Naive thymus-derived CD4-positive, alpha-beta T cell (primary cell): ENCODE measurements at places on chromosomes 3 and 15. TPM values are rescaled to one million over a fixed set of nuclear protein-coding genes. Genes with fewer than 3 reads are reported as not detected.

GRCh38 chr15:98394546-98394945, 253.8 kb upstream of the IGF1R start:
- no peak for DNase-seq

GRCh38 chr3:62712746-62713145, 162.5 kb downstream of the CADPS start:
- DNase-seq = no peak

DNA sequence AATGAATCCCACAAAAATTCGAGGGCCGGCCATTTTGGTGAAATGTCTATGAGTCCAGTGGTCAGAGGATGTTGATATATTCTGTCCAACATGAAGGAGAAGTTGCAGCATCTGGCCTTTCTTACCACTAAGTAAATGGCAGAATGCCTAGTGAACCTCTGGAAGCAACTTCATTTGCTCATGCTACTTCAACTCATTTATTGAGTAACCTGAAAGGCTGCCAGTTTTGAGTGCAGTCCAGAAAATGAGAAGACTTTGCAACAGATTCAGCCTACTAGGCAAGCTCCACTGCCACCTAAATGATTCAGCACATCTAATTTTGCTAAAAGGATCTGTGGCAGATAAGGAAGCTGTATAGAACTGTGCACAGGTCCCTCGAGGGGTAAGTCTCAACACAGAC, 265.0 kb downstream of the OPA1 start:
- no peak for DNase-seq

- DNase-seq = no peak
Observed at GRCh38 chr3:66557170-66557569, 56.3 kb upstream of the LRIG1 start.

- no peak for DNase-seq
Observed at GRCh38 chr15:45100884-45101625, 12.9 kb downstream of the DUOX2 start.

GRCh38 chr3:49470714-49471420, 800 bp downstream of the DAG1 start:
- no peak for DNase-seq

- no peak for DNase-seq
Observed at GRCh38 chr3:66385066-66385465, 115.8 kb downstream of the LRIG1 start.

DNA sequence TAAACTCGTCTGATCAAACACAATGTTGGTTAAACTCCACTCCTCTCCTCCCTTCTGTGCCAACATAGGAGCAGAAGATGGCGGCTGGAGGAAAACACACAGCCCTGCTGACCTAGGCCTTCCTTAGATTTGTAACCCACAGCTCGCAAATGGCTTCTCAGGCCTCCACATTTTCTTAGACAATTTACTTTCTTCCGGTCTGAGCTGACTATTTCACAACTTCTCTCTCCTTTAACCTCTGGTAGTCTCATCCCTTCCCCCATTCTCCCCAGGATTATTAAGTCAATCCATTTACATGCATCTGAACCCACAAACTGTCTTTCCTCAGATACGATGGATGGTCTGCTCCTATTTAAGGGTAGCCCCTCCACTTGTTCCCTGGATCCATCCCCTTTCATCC, 25.7 kb upstream of the ULK4 start:
- no peak for DNase-seq

GRCh38 chr3:56864090-56864489, 62.3 kb upstream of the ARHGEF3 start:
- DNase-seq = no peak

GRCh38 chr15:59991834-59992233, 12.3 kb upstream of the FOXB1 start:
- no peak for DNase-seq

Gene SAMD7
- polyA plus RNA-seq = not detected

Gene PCSK6
- 0.39 TPM for polyA plus RNA-seq

Gene TBC1D2B
- 14.5 TPM for polyA plus RNA-seq

Gene TIMP4
- not detected for polyA plus RNA-seq

Gene GRIP2
- not detected for polyA plus RNA-seq

Gene CSTA
- polyA plus RNA-seq = 0.30 TPM

Gene RFTN1
- polyA plus RNA-seq = 53.2 TPM
